ENCODE measurements at places on chromosomes 5 and 9.

GRCh38 chr5:165272436-165272835 is 1767.0 kb downstream of the MAT2B start:
- DNase-seq = no peak

- DNase-seq = no peak
Measured at GRCh38 chr9:125852386-125852785, 105.2 kb downstream of the PBX3 start.

DNA sequence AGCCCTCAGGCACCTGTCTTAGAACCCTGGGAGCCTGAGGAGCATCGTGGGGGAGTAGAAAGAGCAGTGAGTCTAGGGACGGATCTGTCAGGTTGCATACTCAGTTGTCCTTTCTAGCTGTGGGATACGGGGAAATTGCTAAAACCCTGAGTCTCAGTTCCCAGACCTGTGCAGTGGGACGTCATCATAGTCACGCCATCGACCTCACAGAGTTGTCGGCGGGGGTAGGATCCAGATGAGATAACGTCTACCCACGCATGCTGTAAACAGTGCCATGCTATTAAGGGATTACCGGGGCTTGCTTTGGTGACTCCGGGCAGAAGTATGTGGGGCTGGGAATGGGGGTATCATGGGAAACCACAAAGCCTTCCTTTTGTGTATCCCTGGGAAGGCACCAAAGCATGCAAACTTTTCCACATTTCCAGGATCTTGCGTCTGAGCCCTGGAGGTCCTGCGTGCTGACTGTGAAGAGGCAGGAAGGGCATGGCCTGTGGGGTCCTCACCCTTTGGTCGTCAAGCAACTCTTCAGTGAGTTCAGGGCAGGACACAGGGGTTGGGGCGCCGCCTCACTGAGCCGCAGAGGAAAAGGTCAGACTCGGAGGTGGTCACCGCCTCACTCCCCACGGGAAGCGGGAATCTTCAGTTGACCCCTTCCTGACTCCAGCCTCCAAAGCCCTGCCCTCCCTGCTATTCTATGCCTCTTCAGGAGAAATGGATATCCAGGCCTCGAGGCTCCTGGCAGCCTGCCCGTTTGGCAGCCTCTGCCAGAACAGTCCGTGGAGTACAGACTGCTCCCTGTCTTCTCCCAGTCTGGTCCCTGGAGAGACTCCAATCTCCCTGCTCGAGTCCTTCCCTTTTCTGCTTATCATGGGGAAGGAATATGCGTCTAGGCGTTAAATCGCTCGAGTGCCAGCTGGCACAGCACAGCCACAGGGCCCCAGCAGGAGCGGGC is 186.8 kb upstream of the KLF9 start:
- DNase-seq = no peak

GRCh38 chr5:72465601-72466563 is 41.3 kb downstream of the ZNF366 start:
- DNase-seq = peak; percentile 13

GRCh38 chr5:1118738-1119137 is 6.9 kb upstream of the SLC12A7 start:
- DNase-seq = no peak

DNA sequence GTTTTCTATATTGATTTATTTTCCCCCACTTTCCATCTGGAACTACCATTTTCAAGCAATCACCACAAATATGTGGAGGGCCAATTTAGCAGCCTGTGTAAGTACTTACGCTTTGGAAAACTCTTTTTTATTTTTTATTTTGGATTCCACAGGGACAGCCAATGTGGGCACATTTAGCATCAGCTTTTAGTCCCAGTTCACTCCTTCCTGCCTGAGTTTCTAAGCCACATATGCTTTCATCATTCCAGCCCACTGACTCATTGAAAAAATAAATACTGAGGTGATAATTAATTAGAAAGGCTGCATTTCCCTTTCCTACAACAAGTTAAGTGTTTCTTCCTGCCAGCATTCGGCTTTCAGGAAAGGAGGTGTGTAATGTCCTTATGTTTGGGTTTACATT is 76.8 kb downstream of the TMEM167A start:
- no peak for DNase-seq

- no peak for DNase-seq
Measured at GRCh38 chr9:84669013-84669287, 579 bp upstream of the NTRK2 start.

GRCh38 chr5:23474315-23474714 is 33.1 kb upstream of the PRDM9 start:
- no peak for DNase-seq

- no peak for DNase-seq
Measured at GRCh38 chr5:147712598-147712997, 69.9 kb downstream of the JAKMIP2 start.

GRCh38 chr5:72223371-72223770 is 96.7 kb downstream of the MRPS27 start:
- DNase-seq = no peak

GRCh38 chr5:113264046-113264445 is 170.7 kb downstream of the TSSK1B start:
- no peak for DNase-seq

DNA sequence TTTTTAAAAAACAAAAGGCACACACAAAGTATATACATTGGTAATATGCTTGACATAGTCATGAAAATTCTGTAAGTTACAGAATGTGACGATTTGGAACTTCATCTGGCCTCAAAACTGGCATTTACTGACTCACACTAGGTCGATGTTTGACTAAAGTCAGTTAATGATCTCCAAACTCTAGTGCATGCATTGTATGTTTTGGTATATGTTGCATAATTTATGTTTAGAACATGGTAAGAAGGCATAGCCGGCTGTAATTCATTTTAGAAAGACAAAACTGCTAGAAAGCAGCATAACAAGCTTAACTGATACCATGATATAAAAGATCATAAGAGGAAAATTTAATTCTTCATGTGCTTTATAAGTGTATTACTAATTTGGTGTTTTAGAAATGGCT is 58.6 kb upstream of the RICTOR start:
- DNase-seq = no peak

- no peak for DNase-seq
Measured at GRCh38 chr9:126942399-126942798, 27.8 kb downstream of the RALGPS1 start.

DNA sequence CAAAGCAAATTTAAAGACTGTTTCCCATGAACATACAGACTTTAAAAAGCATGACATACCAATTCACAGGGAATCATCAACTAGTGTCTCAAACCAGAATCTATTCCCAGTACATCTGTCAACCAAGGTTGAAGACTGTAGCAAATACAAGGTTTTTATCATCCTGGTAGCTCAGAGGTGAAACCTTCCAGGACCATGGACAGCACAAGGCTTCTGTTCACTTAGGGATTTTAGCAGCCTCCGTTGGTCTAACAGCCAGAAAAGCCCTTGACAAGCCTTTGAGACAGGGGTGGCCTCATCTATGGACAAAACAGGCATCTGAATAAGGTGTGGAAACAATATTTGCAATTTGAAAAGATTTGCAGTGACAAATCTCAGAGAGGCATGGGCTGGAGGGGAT is 119.0 kb downstream of the TRIM32 start:
- DNase-seq = no peak

DNA sequence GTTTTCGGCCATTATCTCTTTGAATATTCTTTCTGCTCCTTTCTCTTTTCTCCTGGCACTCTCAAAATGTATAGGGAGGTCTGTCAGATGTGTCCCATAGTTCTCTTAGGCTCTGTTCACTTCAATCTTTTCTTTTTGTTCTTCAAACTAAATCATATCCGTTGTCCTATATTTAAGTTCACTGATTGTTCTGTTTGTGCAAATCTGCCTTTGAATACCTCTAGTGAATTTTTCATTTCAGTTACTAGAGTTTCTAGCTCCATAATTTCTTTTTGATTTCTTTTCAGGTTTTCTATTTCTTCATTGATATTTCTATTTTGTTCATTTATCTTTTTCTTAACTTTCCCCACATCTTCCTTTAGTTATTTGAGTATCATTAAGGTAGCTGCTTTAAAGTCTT is 65.4 kb downstream of the CERT1 start:
- DNase-seq = no peak

- DNase-seq = peak; percentile 32
Measured at GRCh38 chr9:109934857-109935215, 154.8 kb downstream of the PALM2AKAP2 start.

GRCh38 chr5:148778882-148779281 is 47.5 kb upstream of the ADRB2 start:
- no peak for DNase-seq

GRCh38 chr5:95471942-95472341 is 80.8 kb downstream of the FAM81B start:
- no peak for DNase-seq

DNA sequence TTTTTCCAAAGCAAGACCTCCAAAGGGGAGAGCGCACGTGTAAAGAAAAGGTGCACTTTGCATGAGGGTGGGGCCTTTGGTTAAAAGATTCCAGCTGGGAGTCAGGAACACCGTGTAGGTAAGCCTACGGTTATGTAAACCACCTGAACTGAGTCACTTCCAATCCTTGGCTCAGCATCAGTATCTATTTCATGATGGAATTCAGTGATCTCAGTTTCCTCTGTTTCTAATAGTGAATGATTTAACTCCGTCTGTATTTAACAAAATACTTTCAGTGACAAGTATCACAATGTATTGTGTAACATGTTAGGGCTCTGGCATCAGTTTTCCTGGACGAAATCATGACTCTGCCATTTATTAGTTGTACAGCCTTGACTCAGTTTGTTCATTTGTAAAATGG is 1.3 kb upstream of the SVEP1 start:
- no peak for DNase-seq

- DNase-seq = no peak
Measured at GRCh38 chr5:110333384-110333783, 393.1 kb downstream of the TMEM232 start.

DNA sequence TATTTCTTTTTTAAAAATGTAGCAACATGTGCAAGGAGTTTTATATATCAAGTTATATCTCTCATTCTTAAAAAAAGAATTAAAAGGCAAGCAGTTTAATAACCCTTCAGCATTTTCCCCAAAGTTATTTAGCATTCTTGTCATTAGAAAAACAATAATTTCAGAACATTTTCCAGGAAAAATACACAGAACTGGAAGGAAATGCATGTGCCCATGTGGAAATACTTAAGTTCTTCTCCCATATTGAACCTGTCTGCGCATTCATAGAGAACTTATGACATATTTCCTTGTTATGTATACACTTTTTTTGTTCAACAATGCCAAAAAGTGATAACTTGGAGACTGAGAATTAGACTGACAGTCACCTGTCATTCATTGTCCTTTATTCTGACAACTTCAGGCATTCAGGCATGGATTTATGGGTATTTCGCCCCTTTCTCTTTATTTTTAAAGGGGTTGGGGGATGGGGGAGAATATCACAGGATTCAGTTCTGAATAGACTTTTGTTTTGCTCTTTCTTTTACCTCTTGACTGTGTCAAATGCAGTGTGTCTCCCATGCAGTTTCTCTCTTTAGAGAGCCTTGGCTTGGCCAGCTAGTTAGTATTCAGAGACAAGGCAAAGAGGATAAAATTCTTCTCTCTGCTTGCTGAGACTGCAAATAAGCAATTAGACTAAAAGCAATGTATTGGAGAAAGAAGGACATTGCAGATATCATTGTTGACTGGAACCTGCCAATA is 701.0 kb downstream of the NR2F1-AS1 start:
- DNase-seq = no peak

DNA sequence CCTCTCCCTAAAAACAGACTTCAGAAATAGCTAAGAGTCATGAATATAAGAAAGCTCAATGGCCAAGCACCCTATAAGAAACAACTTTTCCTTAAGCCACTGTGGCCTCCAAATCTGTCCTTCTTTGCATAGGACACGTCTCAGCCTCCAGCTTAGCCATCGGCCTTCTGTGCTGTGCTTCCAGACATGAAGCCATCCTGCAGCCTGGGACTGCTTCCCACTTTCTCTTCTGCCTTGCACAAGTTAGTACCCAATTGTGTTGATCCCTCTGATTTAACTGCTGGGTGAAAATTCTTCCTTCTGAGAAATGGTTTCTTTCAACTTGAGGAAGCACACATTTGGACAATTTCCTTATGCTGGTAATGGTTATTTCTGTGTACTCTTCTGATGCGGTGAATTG is 334.7 kb downstream of the MARCHF11 start:
- DNase-seq = no peak

DNA sequence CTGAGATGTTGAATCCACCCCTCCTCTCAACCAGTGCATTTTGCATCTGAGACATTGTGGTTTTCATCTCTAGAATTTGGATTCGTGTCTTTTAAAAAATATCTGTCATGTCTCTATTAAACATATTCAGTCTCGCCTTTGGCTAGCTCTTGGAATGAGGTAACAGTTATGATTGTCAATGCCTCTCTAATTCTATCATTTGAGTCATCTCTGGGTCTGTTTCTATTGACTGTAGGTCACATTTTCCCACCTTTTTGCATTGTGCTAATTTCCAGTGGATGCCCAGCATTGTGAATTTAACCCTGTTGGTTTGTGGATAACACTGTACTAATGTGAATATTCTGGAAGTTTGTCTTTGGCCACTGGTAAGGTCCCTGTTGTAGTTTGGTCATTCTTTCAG is 8.4 kb upstream of the SLC6A3 start:
- no peak for DNase-seq

DNA sequence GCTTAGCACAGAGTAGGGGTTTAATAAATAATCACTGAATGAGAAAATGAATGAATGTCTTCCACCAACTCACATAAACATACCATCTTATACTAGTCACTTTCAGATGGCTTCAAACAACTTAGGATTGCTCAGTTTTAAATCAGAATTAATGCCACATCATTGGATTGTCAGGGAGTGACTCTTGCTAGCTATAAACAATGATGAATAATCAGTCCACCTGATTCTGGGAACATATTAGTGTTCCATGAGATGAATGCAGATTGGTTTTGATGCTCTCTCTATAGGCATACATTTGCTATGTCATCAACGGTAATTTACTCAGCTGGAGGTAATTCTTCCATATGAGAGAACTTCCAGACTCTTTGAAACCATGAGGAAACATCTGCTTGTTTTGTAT is 97.4 kb downstream of the CDH9 start:
- DNase-seq = no peak

- peak; percentile 50 for DNase-seq
Measured at GRCh38 chr5:113487781-113488644, at the start of gene MCC. Gene MCC, minus strand, starts transcription at chr5:113488453.

- no peak for DNase-seq
Measured at GRCh38 chr9:111902391-111903139, 6.0 kb downstream of the UGCG start.

GRCh38 chr9:107368696-107369095 is 85.6 kb downstream of the RAD23B start:
- DNase-seq = no peak

DNA sequence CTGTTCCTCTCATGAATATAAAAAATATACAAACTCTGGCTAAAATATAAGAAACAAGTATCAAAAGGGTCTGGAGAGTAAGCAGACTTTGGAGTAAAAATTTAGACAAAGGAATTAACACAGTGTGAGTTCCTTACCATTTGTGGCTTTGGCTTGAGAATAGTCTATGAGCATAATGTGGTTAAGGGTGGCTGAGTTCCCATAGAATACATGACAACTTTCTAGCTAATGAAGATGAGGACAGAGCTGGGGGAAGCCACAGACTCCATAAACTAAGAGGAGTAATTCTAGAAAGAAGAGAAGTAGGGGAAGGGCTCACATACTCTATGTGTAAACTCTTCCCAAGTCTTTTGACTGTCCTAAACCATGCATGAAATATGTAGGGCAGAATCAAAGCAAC is 79.4 kb downstream of the CAAP1 start:
- no peak for DNase-seq

- no peak for DNase-seq
Measured at GRCh38 chr9:4620057-4620765, 41.9 kb upstream of the PLPP6 start.

Data from activated CD4-positive, alpha-beta T cell treated with anti-CD3 and anti-CD28 coated beads, Interleukin-2, amount 50 U/mL, for 48 hours (primary cell).